ENCODE measurements at places on chromosomes 16 and 17.

- DNase-seq = no peak
These were observed 53.7 kb downstream of the NACA2 start for GRCh38 chr17:61537264-61537771.

DNA sequence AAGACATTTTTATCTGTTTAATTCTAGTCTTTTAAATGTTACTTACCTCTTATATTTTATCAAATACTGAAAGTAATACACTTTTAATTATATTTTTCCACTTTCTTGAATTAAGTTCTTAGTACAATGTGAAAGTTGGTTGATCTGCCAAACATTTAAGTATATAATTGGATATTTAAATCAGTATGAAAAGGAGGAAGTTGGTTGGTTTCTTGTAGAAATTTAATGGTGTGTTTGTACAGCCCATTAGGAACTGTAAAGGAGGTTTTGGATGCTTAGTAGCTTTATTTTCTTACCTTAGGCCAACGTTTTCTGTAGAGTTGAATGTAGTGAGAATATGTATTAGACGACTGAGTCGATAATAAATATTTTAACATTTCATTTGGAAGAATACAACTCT, 5.4 kb downstream of the NFATC3 start:
- no peak for DNase-seq

DNA sequence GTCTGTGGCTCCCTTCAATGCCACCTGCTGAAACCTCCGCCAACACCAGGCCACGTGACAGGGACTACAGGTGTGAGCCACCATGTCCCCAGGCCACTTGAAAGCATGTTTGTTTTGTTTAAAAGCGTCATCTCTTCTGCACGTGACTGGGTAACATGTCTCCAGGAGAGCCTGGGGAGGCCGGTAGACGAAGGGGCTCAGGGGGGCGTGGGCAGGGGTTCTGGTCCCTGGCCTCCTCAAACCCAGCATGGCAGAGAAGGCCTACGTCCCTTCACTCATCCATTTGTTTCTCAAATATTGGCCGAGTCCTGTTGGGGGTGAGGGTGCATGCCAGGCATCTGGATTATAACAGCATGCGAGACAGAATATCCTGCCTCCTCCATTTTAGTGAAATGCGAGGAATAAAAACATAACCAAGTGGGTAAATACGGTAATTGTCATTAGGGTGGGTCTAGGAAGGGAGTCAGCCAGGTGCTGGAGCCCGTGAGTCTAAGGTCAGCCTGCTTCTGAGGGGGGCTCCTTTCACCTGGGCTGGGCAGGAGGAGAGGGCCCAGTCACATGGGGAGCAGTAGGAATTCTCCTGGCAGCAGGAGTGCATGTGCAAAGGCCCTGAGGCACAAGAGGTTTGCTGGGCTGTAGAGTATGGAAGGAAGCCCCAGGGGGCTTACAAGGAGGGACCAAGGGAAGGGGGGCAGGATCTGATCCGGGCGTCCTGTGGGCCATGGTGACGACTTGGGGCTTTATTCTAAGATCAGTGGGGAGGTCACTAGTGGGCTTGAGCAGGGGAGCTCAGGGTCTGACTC, 26.8 kb upstream of the CIBAR2 start:
- DNase-seq = no peak

- no peak for DNase-seq
These were observed 27.1 kb upstream of the SOX9 start for GRCh38 chr17:72093707-72094106.

- no peak for DNase-seq
These were observed 12.6 kb upstream of the ARL5C start for GRCh38 chr17:39178536-39178935.

DNA sequence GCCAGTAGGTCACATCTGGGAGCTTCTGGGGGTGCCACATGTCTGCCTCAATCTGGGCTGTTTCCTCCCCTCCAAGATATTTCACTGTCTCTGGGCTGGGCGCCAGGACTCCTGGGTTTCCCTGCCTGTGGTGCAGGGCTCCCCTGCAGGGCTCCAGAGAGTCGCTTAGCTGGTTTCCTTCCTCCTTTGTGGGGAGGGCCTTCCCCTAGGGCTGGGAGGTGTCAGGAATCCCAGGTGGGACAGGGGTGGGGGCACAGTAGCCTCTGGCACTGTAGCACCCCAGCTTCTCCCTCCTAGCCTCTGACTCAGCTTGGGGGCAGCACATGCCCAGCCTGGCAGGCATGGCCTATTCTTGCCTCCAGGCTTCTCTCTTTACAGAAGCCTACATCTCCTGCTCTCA, 2.6 kb downstream of the RARA start:
- no peak for DNase-seq

DNA sequence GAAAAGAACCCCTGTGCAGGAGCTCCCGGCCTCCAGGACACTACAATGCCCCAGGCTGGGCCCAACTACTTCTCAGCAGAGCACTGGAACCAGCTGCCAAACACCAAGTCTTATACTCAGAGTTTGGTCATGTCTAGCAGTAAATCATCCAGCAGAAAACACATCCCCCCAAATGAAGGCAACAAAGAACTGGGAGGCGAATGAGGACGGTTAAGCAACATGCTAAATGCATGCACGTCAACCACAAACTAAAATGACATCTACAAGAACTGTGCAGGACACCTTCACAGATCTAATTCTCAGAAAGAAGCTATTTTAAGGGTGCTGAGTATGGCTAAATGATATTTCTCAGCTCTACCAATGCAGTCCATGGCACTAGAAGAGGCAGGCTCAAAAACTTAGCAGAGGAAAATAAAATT, 7.6 kb upstream of the IRX5 start:
- DNase-seq = no peak

- DNase-seq = no peak
These were observed 33.5 kb upstream of the TOX3 start for GRCh38 chr16:52580488-52580887.

GRCh38 chr17:79075861-79076406, 1.3 kb downstream of the ENGASE start:
- no peak for DNase-seq

DNA sequence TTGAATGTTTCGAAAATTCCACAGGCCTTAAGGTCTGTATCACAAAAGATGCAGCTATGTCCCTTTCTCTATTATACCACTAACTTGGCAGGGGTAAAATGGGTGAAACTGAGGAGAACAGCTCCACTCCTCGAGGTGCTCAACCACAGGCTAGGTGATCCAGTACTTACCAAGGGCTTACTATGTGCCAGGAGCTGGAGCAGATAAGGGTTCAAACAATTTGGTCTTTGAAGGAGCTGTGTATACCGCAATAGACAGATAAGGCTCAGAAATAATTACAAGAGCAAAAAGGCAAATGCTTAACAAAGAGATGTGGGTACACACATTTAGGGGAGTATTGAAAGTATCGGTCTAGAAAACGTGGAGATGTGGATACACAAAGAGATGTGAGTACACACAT, 1.5 kb downstream of the XPO6 start:
- DNase-seq = no peak

Data from stimulated activated naive CD8-positive, alpha-beta T cell treated with anti-CD3 and anti-CD28 coated beads, Interleukin-15, amount 100 ng/mL, for 72 hours (primary cell).